Spleen (tissue), 13 donors: ENCODE measurements at places on chromosomes 5 and 9. TPM values are rescaled to one million over a fixed set of nuclear protein-coding genes. Genes with fewer than 3 reads are reported as not detected.

Gene MRPS2
- polyA plus RNA-seq, result 29.8 TPM

Gene RUFY1
- 36.0 TPM for polyA plus RNA-seq

Gene NOXA1
- 3.2 TPM for polyA plus RNA-seq

DNA sequence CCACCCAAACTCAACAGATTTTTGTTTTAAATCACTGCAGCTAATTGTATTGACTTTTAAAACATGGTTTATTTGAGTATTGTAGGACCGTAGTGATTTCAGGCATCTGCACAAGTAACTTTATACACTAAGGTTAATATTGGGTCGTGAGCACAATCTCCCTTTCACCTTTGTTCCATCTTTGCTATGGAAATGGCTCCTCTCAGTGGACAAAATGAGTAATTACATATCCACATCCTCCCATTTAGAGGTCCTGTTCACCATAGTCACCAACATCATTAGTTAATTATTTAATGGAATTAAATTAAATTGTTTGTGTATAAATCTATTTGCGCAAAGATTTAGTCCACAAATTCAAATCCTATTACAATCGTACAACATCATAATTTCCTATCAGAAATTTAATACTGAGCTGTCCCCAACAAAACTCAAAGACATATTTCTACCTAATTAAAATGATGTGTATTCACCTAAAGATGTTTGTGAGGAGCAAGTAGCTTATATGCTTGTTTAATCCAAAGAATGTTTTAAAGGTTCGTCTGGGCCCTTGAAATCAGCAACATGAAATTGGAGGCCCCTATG lies 173.0 kb upstream of the DAPK1 start:
- H3K36me3 ChIP-seq, result no peaks in the 10 kb centered on the region
- no peak overlapping the region for H3K27ac ChIP-seq
- H3K27me3 ChIP-seq, result peaks cover 12% of the 10 kb centered on the region

- no peak overlapping the region for H3K27ac ChIP-seq
- no peak for DNase-seq
- H3K4me3 ChIP-seq, result no peak overlapping the region
- H3K27me3 ChIP-seq, result no peaks in the 10 kb centered on the region
- no peaks in the 10 kb centered on the region for H3K4me1 ChIP-seq
- no peaks in the 10 kb centered on the region for H3K36me3 ChIP-seq
These were observed 44.1 kb upstream of the SHISAL2B start for GRCh38 chr5:64646169-64646568.

GRCh38 chr5:73620334-73620687 lies 5.7 kb upstream of the ARHGEF28 start:
- no peaks in the 10 kb centered on the region for H3K4me1 ChIP-seq
- H3K27ac ChIP-seq, result no peak overlapping the region
- no peaks in the 10 kb centered on the region for H3K36me3 ChIP-seq
- H3K27me3 ChIP-seq, result peaks cover 5% of the 10 kb centered on the region
- H3K4me3 ChIP-seq, result no peak overlapping the region

DNA sequence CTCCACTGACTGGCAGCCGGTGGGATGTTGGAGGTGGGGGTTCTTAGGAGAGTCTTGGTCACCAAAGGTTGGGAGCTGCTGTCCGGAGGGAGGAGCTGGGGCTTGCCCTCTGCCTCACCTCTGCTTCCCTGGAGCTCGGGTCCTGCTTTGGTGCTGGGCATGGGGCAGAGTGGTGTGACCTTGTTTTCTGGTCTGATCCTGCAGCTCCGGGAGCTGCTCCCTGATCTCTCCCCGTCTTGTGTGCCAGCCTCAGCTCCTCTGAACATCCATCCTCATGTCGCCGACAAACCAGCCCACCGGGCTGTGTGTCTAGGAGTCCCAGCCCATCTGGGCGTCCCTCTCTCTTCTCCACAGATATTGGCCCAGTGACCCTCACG lies 18.7 kb downstream of the HMCN2 start:
- H3K36me3 ChIP-seq, result no peaks in the 10 kb centered on the region
- H3K4me1 ChIP-seq, result no peaks in the 10 kb centered on the region
- peaks cover 63% of the 10 kb centered on the region for H3K27me3 ChIP-seq
- no peak overlapping the region for H3K4me3 ChIP-seq

DNA sequence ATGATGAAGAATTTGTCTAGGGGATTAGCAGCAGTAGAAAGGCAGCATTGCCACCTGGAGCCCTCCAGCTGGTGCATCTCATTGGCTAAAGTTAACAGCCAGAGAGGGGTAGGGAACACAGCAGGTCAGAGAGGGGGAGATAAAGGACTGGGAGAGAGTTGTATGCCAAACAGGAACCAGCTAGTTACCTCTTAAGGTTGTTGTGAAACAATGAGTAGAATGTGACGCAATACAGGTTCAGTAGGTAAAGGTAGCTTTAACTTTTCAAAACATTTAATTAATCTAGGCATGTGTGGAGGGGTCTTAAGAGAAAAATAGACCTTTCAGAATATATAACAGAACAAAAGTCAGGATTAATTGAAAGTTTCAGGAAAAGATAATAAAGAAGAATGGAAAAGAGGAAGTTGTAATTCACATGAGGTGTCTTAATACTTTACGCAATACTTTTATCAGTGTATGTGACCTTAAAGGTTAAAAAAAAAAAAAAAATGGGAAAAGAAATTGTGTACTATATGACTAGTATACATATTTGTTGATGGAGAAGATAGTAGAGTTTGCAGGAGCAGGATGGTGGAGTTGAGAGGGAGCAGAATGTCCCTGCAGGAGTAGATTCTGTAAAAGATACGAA lies 14.3 kb downstream of the FBXO38 start:
- no peaks in the 10 kb centered on the region for H3K27me3 ChIP-seq
- H3K27ac ChIP-seq, result no peak overlapping the region
- no peak for DNase-seq
- peaks cover 96% of the 10 kb centered on the region for H3K36me3 ChIP-seq
- H3K4me3 ChIP-seq, result no peak overlapping the region

- H3K4me3 ChIP-seq, result no peak overlapping the region
- no peak overlapping the region for H3K27ac ChIP-seq
- no peak for DNase-seq
- peaks cover 11% of the 10 kb centered on the region for H3K4me1 ChIP-seq
- no peaks in the 10 kb centered on the region for H3K27me3 ChIP-seq
- no peaks in the 10 kb centered on the region for H3K36me3 ChIP-seq
These were observed 261.2 kb upstream of the ANKRD55 start for GRCh38 chr5:56494300-56494731.

DNA sequence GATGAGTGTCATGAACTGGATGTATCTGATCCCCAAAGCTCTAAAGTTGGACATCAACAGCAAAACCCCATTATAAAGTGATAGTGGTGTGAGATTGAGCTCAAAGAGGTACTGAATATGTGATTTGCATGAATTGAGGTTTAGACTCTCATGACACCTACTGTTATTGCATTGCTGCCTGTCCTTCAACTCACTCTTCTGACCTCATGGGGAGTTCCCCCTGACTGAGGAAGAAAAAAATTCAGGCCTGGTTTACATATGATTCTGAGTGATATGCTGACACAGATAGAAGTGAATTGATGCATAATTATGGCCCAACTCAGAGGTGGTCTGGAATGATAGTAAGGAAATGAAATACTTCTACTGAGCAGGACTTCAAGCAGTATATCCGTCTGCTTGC lies 76.2 kb upstream of the CHD1 start:
- no peak overlapping the region for H3K27ac ChIP-seq
- no peaks in the 10 kb centered on the region for H3K36me3 ChIP-seq
- DNase-seq, result no peak
- peaks cover 11% of the 10 kb centered on the region for H3K4me1 ChIP-seq

- peak overlapping the region; percentile 57 for H3K27ac ChIP-seq
- H3K36me3 ChIP-seq, result peaks cover 19% of the 10 kb centered on the region
- no peaks in the 10 kb centered on the region for H3K27me3 ChIP-seq
- peaks cover 26% of the 10 kb centered on the region for H3K4me1 ChIP-seq
- DNase-seq, result no peak
These were observed 18.4 kb downstream of the BASP1 start for GRCh38 chr5:17235731-17236330.

DNA sequence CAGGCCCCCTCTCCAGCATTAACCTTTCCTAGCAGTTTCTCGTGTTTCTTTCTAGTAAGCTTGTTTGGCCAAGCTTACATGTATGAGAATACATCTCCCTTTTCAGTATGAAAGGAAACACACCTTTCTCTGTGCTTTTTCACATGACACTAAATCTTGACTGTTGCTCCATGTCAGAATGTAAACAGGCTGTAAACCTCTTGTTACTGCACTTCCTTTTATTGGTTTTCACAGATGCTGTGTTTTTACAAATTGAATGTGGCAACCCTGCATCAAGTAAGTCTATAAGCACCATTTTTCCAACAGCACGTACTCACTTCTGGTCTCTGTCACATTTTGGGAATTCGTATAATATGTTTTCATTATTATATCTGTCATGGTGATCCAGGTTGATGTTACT lies 2.2 kb upstream of the CANX start:
- H3K36me3 ChIP-seq, result no peaks in the 10 kb centered on the region
- DNase-seq, result no peak
- H3K4me3 ChIP-seq, result no peak overlapping the region
- H3K4me1 ChIP-seq, result peaks cover 44% of the 10 kb centered on the region
- no peaks in the 10 kb centered on the region for H3K27me3 ChIP-seq

DNA sequence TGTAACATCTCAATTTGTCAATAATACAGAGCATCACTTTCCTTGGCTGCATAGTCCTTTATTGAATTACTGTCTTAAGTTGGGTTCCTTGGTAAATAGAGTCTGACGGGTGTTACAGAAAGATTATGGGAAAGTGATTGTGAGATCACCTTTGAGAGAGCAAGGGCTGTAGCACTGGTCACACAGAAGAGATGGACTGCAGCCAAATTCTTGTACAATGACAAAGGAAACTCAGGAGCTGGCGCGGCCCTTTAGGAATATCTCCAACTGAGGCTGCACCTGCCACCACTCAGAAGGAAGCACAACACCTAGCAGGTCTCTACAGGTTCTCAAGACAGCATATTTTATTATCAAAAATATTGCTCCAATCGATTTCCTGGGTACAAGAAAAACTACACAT lies 350.0 kb upstream of the ISL1 start:
- no peak for DNase-seq
- H3K27ac ChIP-seq, result no peak overlapping the region
- H3K4me1 ChIP-seq, result no peaks in the 10 kb centered on the region
- no peaks in the 10 kb centered on the region for H3K36me3 ChIP-seq
- H3K27me3 ChIP-seq, result no peaks in the 10 kb centered on the region

DNA sequence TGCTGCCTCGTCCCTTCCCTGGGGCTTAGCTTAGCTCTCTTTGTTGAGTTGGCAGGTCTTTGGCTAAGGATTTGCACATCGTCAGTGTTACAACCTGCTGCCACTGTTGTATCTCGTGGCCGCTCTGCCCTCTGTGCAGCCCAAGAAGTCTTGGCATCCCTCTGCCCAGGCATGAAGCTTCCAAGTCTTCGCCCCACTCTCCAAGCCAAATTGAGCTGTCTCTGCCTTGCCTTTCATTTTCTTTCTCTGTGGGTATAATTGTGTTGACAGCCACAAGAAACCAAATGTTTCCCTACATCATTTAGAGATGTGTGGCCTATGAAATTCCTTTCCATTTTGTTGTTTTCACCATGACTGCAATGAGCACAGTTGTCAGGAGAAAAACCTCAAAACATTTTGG lies 29.6 kb upstream of the MED27 start:
- no peak for DNase-seq
- H3K4me1 ChIP-seq, result no peaks in the 10 kb centered on the region
- no peaks in the 10 kb centered on the region for H3K36me3 ChIP-seq
- H3K4me3 ChIP-seq, result no peak overlapping the region
- H3K27me3 ChIP-seq, result no peaks in the 10 kb centered on the region

GRCh38 chr9:127449332-127449966 lies 1.8 kb downstream of the RPL12 start:
- DNase-seq, result no peak
- H3K27ac ChIP-seq, result peak overlapping the region; percentile 96
- no peaks in the 10 kb centered on the region for H3K27me3 ChIP-seq
- peaks cover 33% of the 10 kb centered on the region for H3K4me1 ChIP-seq
- H3K4me3 ChIP-seq, result peak overlapping the region; percentile 89
- H3K36me3 ChIP-seq, result peaks cover 61% of the 10 kb centered on the region

DNA sequence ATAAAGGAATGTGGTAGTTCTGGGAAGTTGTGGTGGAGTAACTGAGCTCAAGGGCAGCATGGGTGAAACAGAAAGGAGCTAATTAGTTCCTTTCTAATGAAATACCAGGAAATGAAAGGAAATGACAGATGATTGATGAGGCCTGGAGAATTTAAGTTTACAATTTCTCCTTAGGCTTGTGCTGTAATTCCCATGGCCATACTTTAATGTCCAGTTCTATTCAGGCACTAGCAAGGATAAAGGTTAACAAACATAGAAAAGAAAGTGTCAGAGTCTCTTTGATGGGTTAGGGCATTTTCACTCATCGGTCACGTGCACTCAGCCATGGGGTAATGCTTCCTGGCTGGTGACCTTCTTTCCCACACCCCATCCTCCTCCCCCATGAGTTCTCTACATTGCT lies 70.3 kb downstream of the CTSL start:
- H3K4me3 ChIP-seq, result no peak overlapping the region
- no peaks in the 10 kb centered on the region for H3K36me3 ChIP-seq
- H3K27me3 ChIP-seq, result no peaks in the 10 kb centered on the region
- peaks cover 4% of the 10 kb centered on the region for H3K4me1 ChIP-seq
- H3K27ac ChIP-seq, result no peak overlapping the region

GRCh38 chr5:6837519-6838110 lies 124.4 kb downstream of the TENT4A start:
- H3K27me3 ChIP-seq, result peaks cover 5% of the 10 kb centered on the region
- no peak for DNase-seq
- H3K4me1 ChIP-seq, result peaks cover 27% of the 10 kb centered on the region
- no peak overlapping the region for H3K27ac ChIP-seq

GRCh38 chr5:130601-131131 lies 38.7 kb downstream of the PLEKHG4B start:
- no peak overlapping the region for H3K27ac ChIP-seq
- DNase-seq, result no peak
- no peaks in the 10 kb centered on the region for H3K36me3 ChIP-seq
- H3K27me3 ChIP-seq, result no peaks in the 10 kb centered on the region

DNA sequence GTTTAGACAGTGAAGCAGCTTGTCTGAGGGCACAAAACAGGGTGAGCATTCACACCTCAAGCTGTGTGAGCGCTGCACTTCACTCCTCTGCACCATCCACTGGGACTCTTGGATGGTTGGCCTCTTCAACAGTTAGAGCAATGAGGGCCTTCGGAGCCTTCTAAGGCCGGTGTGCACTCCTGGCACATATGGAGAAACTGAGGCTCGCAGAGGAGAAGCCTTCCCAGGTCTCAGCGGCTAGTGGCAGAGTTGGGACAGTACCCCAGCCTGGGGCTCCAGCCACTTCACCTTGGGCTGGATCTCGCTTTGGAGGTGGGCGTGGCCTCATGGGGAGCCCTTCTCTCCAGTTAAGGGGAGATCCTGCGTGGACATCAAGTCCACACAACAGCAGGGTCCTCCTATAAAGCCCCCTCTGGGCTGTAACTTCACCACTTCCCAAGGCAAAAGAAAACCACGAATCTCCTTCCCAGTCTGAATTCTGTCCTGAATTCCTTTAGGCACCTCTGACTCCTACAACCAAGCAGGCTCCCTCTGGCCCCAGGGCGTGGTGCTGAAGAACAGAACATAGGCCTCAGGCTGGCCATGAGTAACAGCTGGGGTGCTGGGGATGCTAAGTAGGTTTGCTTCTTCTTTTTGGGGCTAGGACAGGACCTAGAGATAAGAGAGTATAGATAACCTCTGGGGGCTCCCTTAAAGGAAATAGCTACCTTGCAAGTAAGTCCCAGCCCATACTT lies 30.5 kb upstream of the CSF1R start:
- H3K4me3 ChIP-seq, result no peak overlapping the region
- DNase-seq, result no peak
- no peak overlapping the region for H3K27ac ChIP-seq
- no peaks in the 10 kb centered on the region for H3K27me3 ChIP-seq
- no peaks in the 10 kb centered on the region for H3K36me3 ChIP-seq
- no peaks in the 10 kb centered on the region for H3K4me1 ChIP-seq

- H3K4me1 ChIP-seq, result no peaks in the 10 kb centered on the region
- H3K27me3 ChIP-seq, result no peaks in the 10 kb centered on the region
- no peak overlapping the region for H3K4me3 ChIP-seq
- H3K27ac ChIP-seq, result peak overlapping the region; percentile 9
- DNase-seq, result no peak
- no peaks in the 10 kb centered on the region for H3K36me3 ChIP-seq
These were observed 29.8 kb upstream of the GZMA start for GRCh38 chr5:55072666-55073065.
